CD4-positive, alpha-beta T cell treated with Interleukin-15 for 4 hours (primary cell): ENCODE measurements at places on chromosomes 6 and 20.

DNA sequence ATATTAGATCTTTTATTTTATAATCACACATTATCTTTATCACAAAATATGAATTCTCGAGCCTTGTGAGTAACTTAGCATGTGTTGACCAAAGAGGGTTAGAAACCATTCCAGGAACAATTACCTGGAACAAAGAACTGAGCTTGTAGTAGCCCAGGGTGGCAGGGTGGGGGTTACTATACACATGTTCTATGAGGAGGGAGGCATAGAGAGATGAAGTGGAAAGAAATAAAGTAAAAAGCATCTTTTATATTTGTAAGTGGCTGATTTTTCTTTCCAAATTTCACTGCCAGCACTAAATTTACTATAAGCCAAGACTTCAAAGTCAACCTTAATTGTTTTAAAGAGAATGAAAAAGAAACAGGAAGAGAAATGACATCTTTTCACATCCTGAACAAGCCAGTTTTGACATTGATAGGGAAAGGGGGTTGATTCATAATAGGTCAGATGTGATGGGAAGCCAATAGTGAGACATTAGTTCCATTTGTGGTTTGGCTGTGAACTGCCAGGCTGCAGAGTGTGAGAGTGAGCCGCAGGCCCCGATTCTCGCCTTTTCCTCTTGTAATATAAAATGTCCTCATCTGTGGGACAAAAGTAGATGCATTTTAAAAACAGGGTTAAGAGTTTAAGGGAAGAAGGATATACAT, 52.7 kb upstream of the MYB start:
- peak; percentile 65 for DNase-seq

GRCh38 chr6:45350186-45350710, 22.1 kb downstream of the RUNX2 start:
- no peak for DNase-seq

DNA sequence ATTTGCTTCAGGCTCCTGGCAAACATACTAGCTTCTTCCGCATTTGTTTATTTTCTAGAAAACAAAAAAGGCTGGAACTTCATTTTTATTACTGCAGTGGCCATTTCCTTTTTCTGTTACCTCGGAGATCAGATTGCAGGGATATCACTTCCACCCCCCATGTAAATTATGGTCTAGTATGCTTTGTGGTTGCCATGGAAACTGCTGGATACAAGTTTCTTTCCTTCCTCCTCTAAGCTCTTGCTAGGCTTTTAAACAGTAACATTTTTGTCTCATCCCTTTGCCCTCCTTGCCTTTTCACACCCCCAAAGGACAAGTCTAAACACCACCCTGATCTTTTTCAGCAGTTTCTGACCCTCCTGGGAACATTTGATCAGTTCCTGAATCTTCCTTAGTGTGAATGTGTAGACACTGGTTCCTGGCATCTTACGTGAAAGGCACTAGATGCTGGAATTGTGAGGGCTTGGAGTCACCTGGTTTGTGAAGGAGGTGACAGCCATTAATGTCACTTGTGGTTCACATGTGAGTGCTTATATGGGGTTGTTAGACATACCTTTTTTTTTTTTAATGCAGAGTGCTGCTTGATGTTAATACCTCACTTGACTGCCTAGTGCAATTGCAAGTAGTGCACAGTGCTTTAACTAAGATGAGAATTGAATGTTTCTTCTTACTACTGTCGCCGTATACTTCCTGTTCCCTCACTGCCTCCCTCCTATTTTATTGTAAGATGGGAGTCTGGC, 181.6 kb downstream of the JARID2 start:
- DNase-seq = no peak

- no peak for DNase-seq
These were observed 315.4 kb upstream of the RUNX2 start for GRCh38 chr6:45012687-45013086.

GRCh38 chr20:62633598-62634329, 8.5 kb upstream of the SLCO4A1 start:
- DNase-seq = no peak

GRCh38 chr6:157358287-157358686, 22.7 kb upstream of the ZDHHC14 start:
- no peak for DNase-seq

- no peak for DNase-seq
These were observed 176.9 kb upstream of the PRND start for GRCh38 chr20:4544765-4545164.

DNA sequence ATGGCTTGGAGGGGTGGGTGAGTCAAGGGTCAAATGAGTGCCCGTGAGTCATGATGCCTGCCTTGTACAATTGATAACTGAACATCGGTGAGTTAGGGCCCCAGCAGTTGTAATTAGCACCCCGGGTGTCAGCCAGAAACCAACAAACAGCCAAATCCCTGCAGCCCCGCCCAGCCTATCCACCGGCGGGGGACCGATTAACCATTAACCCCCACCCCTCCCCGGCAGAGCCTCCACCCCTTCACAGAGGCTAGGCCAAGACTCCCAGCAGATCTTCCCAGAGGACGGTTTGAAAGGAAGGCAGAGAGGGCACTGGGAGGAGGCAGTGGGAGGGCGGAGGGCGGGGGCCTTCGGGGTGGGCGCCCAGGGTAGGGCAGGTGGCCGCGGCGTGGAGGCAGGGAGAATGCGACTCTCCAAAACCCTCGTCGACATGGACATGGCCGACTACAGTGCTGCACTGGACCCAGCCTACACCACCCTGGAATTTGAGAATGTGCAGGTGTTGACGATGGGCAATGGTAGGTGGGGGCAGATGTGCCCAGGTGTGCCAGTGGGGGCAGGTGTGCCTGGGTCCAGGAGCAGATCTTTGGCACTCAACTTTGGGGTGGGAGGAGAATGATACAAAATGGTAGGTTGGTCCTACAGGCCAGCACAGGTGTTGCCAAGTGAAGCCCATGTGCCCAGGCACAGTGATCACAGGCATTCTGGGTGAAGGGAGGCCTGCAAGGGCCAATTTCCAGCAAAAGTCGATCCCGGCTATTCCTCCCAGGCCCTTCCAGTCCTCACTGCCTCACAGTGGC, 45.7 kb downstream of the HNF4A start:
- no peak for DNase-seq
